CD4-positive, CD25-positive, alpha-beta regulatory T cell (primary cell): ENCODE measurements at places on chromosomes 4 and X.

- no peak for DNase-seq
These were observed 143.4 kb upstream of the VCX3A start for GRCh38 chrX:6678313-6678712.

- DNase-seq: no peak
These were observed 153.0 kb downstream of the ADAM29 start for GRCh38 chr4:175071123-175071522.

DNA sequence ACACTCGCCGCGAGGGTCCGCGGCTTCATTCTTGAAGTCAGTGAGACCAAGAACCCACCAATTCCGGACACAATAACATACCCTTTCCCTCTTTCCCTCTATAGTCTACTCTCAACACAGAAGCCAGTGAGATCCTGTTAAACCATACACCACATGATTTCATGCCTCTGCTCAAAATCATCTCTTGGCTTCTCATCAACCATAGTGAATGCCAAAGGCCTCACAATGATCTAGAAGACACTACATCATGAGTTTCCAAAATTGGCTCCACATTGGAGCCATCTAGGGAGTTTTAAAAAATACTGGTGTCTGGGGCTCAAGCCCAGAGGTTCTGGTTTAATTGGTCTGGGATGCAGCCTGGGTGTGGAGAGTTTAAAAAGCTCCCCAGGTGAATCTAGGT is 124.5 kb downstream of the EFNB1 start:
- no peak for DNase-seq

DNA sequence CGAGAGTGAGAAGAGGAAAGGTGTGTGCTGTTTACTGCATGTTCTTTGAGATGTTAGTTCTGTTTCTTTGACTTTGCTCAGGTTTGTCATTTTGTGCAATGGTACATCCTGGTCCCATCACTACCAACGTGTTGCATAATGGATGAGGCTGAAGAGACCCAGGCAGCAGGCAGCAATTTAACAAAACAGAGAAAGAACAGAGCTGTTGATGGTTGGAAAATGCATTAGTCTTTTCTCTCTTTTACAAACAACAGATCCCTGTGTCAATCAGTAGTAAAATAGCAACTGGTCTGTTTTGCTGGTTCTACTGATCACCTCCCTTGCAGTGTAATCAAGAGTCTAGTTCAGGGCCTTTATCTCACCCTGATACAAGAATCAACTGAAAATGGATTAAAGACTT is 64.8 kb upstream of the LIMCH1 start:
- DNase-seq: no peak

DNA sequence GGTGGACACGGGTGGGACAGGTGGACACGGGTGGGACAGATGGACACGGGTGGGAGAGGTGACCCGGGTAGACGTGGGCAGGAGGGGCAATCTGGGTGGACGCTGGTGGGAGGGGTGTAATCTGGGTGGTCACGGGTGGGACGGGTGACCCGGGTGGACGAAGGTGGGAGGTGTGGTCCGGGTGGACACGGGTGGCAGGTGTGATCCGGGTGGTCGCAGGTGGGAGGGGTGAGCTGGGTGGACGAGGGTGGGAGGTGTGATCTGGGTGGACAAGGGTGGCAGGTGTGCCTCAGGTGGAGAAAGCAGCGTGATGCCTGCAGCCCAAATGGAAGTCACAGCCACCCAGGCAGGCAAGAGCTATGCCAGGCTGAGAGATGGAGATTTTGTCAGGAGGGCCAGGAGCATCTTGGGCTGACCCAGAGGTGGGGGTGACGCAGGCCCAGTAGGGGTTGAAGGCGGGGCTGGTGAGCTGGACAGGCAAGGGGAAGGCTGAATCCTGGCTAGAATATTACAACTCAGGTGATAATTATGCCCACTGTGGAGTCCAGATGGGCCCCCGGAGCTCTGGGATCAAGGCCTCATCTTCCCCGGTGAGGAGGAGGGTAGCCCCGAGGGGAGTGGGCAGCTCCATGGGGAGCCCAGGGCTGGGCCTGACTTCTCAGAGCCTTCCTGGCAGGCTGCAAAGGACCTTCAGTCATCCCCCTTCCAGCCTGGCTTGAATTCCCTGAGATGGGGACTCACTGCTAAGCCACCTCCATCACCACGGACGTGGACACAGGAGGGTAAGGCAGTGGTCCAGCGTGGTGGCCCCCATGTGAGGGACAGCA is 100.0 kb downstream of the ADRA2C start:
- DNase-seq: no peak

- no peak for DNase-seq
These were observed 132.9 kb upstream of the TMEM47 start for GRCh38 chrX:34790026-34790425.

GRCh38 chr4:113328514-113328913 is 279.1 kb downstream of the ANK2 start:
- DNase-seq: no peak

- no peak for DNase-seq
These were observed 322.0 kb downstream of the STK32B start for GRCh38 chr4:5373327-5373726.

DNA sequence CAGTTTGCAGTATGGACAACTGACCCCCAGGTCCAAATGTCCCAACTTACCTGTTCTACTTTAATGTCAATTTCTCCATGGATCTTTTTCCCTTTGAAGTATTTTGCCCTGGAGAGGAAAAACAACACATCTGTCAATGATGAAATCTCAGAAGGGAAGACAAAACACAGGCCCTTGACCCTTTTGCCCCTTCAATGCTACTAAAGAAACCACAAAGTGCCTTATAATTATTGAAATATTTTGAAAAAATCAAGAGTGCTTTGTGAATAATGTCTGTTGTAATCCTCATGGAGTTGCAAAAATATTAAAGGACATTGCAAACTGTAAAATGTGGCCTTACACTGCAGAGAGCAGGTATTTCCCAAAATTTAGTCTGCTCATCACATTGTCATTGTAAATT is 12.6 kb downstream of the SYN1 start:
- DNase-seq: no peak

GRCh38 chr4:94368459-94368858 is 25.8 kb upstream of the HPGDS start:
- DNase-seq: no peak

DNA sequence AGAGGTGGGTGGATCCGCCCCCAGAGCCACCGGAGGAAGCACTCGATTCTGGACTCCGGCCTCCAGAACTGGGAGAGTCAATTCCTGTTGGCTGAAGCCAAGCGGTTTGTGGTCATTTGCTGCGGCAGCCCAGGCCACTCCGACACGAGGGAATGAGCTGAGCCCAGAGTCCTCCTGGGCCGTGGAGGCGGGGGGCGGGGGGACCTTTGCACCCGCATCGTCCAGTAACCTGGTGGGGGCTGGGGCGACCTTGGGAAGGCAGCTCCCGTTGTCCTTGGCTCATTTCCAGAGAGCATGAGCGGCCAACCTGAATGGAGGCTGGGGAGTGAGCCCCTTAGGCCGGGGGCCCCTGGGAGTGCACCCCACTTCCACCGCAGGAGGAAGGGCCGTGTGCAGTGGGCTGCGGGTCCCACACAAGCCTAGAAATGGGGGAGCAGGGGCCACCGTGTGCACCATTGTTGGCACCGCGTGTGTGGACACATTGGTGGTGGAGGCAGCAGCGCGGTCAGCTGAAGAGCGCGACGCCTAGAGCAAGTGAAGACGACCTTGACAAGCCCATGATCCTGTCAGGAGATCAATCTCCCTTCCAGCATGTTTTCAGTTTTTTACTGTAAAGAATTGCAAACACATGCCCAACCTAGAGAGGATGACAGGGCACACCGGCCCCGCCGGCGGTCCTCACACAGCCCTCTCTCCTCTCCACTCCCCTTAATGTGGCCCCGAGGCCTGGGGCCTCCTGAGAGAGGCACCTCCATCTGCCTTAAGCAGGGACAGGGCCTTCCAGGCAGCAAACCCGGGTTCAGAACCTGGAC is 19.9 kb upstream of the DUSP9 start:
- DNase-seq: no peak

- DNase-seq: no peak
These were observed 913.4 kb downstream of the RPA4 start for GRCh38 chrX:97797076-97797475.

- DNase-seq: no peak
These were observed 37.7 kb downstream of the FHDC1 start for GRCh38 chr4:152973629-152974467.

DNA sequence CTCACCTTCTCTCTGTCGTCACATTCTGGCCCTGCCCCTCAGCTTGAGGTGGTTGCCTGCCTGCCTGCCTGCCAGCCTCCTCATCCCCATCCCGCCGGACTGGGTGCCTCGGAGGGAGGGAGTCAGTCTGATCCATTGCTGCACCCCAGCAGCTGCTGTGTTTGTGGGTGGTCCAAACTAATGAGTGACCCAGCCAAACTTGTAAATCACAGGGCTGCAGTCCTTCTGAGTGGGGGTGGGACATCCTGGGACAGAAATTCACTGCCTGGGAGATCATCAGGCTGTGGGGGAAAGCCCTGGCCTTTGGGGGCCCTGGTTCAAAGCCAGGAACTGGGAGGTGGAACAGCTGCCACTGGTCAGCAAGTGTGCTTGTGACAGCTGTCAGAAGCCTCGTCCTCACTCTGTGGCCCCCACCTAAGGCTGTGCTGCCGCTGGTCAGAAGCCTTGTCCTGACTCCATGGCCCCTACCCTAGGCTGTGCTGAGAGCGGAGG is 5.6 kb downstream of the GPR78 start:
- DNase-seq: no peak

GRCh38 chr4:184648313-184649025 is 778 bp downstream of the CASP3 start:
- peak; percentile 83 for DNase-seq

- no peak for DNase-seq
These were observed 22.0 kb downstream of the OR13H1 start for GRCh38 chrX:131565909-131566308.

DNA sequence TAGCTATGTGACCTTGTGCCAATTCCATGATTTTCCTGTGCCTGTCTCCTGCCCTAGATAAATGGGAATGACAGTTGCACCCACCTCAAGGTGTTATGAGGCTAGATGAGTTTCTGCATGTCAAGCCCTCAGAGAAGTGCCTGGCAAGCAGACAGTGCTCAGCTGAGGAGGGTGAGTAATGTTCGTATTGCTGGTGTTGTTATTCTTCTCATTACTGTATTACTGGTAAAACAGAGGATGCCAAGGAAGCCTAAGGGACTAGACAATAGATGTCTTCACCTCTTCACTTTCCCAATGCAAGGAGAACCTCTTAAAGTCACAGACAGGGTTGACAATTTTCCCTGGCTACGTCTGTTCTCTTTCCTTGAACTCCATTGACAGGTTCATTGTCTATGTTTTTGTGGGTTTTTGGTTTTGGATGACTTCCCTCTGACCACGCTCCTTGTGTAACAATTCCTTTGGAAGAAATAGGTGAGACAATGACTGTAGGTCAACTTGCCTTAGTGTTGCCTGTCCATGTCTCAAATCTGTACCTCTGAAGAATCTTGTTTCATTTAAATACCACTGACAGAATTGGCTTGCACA is 19.2 kb downstream of the ETDC start:
- DNase-seq: no peak

DNA sequence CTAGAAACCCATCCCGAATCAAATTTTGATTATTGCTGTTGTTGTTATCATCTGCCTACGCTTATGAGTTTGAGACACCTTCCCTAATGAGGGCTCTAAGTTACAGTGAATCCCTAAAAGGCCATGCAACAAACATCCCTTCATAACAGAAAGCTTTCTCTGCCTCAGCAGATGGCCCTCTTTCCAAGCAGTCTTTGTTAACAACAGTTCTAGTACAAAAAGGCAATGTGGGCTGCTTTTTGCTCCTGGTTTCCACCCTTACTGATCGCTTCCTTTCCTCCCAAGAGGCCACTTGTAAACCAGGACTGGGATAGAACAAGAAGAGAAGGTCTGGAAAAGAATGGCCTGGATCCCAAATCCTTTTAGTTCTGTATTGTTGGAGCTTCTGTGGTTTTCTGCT is 24.2 kb downstream of the GPC4 start:
- no peak for DNase-seq
